ENCODE measurements at places on chromosomes 2 and 18. TPM values are rescaled to one million over a fixed set of nuclear protein-coding genes. Genes with fewer than 3 reads are reported as not detected.

The NCKAP5 gene
- polyA plus RNA-seq = 2.1 TPM

The MYO5B gene
- 0.42 TPM for polyA plus RNA-seq

The SCYGR8 gene
- not detected for polyA plus RNA-seq

The DHRS9 gene
- not detected for polyA plus RNA-seq

The DOK6 gene
- polyA plus RNA-seq = 7.4 TPM

The ASXL3 gene
- 14.4 TPM for polyA plus RNA-seq

The CFC1 gene
- polyA plus RNA-seq = 29.9 TPM

The BOLL gene
- not detected for polyA plus RNA-seq

The DSG4 gene
- polyA plus RNA-seq = not detected

The LRATD1 gene
- polyA plus RNA-seq = 81.4 TPM

The RNU2-63P gene
- polyA plus RNA-seq = not detected

The NGEF gene
- 5.2 TPM for polyA plus RNA-seq

The REG1B gene
- not detected for polyA plus RNA-seq

The DNAJC27 gene
- 24.0 TPM for polyA plus RNA-seq

The SCN9A gene
- polyA plus RNA-seq = 10.4 TPM

The CEP76 gene
- 21.4 TPM for polyA plus RNA-seq

The SERPINB10 gene
- polyA plus RNA-seq = not detected

The SERPINE2 gene
- 40.1 TPM for polyA plus RNA-seq

The CYRIA gene
- 64.0 TPM for polyA plus RNA-seq

The MBOAT2 gene
- 178 TPM for polyA plus RNA-seq

The ITPRIPL1 gene
- polyA plus RNA-seq = not detected

The FBLN7 gene
- 0.50 TPM for polyA plus RNA-seq

The SERPINB12 gene
- not detected for polyA plus RNA-seq

All from neural cell (in vitro differentiated cells).